Left lobe of liver (tissue), 2 donors: ENCODE measurements at places on chromosomes 12 and 14. TPM values are rescaled to one million over a fixed set of nuclear protein-coding genes. Genes with fewer than 3 reads are reported as not detected.

GRCh38 chr14:33475623-33476022 lies 475.3 kb downstream of the EGLN3 start:
- DNase-seq: no peak

DNA sequence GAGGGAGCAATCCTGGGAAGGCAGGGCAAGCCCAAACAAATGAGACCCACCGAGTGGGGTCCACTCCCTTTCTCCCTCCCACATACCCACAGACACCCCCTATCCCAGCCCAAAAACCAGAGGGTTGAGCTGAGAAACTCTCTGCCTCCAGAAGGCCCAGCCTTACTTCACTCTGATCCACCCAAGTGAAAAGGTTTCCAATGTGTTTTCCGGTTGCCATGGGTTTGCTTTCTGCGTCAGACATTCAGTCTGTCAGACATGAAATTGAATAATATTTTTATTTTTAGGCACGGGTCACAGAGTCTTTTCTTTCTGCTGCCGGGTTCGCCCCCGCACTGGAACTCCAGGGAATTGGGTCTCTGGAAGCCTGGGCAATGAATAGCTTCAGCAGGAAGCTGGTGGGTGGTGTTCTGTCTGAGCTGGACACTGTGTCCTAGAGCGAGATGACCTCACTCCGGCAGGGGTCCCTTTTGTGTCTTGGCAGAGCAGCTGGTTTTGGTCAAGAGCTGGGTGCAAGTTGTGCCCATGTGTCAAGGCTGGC lies 69.8 kb upstream of the CLMN start:
- no peak for DNase-seq

DNA sequence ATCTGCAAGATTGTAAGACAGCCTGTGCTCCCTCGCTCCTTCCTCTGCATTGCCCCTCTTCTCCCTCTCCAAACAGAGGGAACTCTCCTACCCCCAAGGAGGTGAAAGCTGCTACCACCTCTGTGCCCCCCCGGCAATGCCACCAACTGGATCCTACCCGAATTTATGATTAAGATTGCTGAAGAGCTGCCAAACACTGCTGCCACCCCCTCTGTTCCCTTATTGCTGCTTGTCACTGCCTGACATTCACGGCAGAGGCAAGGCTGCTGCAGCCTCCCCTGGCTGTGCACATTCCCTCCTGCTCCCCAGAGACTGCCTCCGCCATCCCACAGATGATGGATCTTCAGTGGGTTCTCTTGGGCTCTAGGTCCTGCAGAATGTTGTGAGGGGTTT lies 37.4 kb downstream of the DAD1 start:
- no peak for DNase-seq

- no peak for DNase-seq
These were observed 30.4 kb upstream of the CISTR start for GRCh38 chr12:53782093-53782703.

- no peak for DNase-seq
These were observed 39.8 kb downstream of the SAMD4A start for GRCh38 chr14:54606631-54607133.

GRCh38 chr14:77088645-77089044 lies 9.4 kb upstream of the CIPC start:
- no peak for DNase-seq

DNA sequence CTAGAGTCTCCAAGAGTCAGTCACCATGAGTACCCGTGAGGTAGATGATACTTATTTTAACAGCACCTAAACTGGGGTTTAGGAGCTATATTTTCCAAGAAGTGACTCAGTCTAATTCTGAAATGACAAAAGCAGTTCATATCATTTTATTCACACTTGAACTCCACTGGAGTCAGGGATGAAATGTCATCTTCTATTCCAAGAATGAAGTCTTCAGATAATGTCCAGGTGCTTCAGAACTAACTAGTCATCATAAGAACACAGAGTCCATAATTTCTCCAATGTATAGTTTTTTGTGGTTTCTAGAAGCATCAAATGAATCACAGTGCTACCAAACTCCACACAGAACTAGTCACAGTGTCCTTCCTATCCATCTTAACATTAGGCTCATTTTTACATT lies 13.3 kb downstream of the DNM1L start:
- no peak for DNase-seq

GRCh38 chr14:21211509-21211908 lies 55.6 kb upstream of the OR5AU1 start:
- no peak for DNase-seq

DNA sequence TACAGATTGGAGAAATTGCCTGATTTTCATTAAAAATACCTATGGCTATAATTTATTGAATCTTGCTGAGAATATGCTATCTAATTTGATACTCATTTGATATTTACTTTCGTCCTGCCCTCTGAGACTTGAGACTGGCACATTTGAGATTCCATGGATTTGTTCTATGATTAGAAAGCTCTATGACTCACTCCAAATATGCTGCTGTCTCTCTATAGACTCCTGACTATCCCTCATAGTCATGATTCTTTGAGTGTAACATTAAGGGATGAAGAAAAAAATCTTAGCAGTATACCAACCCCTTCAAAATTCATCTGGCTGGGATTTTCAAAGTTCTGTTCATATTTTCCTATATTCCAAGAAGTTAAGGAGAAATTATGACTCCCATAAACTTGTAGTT lies 191.9 kb downstream of the LRIG3 start:
- DNase-seq: no peak

- no peak for DNase-seq
These were observed 83.0 kb upstream of the CCDC196 start for GRCh38 chr14:66403183-66403582.

DNA sequence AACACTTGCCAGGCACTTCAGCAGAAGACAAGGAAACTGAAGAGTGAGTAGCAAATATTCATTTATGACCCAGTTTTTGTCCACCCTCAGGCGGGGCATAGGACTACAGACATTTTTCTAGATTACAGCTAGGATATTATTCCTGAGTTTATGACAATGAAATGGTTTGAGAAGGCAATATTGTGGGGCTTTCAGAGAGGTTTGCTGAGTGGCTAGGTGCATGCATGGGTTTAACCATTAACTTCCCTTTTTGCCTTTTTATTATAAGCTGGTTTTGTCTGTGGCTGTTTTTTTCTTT lies 104.0 kb upstream of the BCAT1 start:
- no peak for DNase-seq

DNA sequence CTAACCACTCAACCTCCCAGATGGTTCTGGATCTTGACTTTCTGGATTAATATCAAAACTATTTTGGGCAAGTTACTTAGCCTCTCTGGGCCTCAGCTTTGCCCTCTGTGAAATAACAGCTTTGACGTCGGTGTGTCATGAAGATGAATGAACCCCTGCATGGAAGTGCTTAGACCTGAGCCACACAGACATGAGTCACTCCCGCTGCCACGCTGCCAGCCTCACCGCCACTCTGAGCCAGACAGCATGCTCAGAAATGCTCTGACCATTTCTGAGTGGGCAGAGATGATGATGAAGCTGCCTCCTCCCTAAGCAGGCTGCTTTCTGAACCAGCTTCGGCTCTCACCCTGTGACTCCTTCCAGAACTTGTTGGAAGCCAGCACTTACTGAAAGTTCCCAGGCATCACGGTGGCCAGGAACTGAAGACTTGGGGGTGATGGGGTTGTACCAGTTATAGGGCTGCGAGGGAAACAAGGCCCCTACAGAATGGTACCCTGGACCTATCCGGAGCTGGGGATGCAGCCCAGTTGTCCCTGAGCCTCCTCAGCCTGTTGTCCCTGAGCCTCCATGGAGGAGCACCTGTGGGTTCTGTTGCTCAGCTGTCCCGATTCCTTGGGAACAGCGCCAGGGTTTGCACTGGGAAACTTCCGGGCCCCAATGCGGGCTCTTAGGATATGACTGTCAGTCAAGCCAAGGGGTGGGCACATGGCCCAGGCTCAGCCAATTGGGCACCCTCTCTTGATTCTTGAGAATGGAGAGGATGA lies 2.0 kb upstream of the CCDC197 start:
- DNase-seq: no peak

DNA sequence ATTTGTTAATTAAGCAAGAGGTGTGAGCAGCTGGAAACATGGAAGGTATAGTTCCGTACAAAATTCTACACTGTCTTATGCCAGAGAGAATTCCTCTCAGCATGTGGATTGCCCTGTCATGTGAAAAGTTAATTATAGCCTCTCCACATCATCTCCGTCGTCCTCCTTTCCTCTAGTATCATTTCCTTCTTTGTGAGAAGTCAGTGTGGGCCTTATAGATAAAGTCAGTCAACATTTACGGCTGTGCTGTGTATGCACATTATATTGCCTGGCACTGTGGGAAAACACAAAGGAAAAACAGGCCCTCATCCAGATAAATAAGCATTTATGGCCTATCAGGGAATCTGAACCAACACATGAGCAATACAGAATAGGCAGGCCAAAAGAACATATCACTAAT lies 236.6 kb downstream of the SEC23A start:
- DNase-seq: no peak

DNA sequence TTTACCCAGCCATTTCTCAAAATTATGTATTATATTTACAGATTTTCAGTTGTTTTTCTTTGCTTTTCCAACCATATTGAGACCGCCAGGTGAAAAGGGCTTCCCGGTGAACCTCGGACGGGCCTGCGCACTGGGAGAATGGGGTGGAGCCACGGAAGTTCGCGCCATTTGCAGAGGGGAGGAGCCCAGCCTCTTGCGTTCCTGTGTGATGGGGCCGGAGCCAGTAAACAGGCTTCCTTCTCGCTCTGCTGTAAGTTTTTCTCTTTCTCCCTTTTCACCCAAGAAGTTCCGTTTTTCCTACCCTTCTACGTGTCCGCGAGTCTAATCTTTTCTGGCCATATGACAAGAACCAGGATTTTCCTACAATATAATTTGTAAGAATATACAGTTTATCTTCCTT lies 1108.8 kb upstream of the SEL1L start:
- no peak for DNase-seq

- no peak for DNase-seq
These were observed 45.4 kb downstream of the RPH3A start for GRCh38 chr12:112836736-112837628.

- no peak for DNase-seq
These were observed 207.0 kb upstream of the CAND1 start for GRCh38 chr12:67062193-67062592.

DNA sequence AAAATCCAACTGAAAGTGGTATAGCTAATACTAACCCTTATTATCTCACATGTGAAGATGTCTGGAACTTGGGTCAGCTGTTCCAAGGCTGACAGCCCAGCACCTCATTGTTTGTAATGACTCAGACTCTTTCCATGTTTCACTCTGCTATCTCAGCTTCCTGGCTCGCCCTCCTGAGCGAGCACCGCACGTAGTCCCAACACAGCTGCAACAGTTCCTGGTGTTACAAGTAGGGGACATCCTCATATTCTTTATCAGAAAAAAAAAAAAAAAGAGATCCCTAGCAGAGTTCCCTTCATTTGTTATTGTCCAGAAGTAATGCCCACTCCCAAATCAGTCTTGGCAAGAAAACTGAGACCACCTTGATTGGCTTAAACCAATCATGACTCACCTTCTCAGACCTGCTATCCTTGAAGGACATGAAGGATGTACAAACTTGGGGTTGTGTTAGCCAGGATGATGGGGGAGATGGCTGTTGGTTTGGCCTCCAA lies 92.5 kb downstream of the ADCK1 start:
- no peak for DNase-seq

- DNase-seq: no peak
These were observed 49.7 kb downstream of the C14orf132 start for GRCh38 chr14:96088911-96089310.

DNA sequence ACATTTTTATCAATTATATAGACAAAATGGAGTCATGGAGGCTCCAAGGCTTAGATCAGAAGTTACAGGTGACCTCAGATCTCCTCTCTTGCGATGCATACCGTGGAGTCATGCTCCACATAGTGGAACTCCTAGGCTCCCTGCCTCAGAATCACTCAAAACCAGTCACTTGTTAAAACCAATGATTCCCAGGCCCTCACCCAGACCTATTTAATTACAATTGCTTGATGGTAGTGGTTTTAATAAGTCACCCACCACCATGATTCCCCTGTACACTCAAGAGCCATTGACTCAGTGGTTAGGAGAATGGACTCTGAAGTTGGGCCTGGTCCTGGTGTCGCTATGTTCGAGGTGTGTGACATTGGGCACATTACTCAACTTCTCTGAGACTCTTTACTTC lies 26.9 kb downstream of the IFNG-AS1 start:
- no peak for DNase-seq

DNA sequence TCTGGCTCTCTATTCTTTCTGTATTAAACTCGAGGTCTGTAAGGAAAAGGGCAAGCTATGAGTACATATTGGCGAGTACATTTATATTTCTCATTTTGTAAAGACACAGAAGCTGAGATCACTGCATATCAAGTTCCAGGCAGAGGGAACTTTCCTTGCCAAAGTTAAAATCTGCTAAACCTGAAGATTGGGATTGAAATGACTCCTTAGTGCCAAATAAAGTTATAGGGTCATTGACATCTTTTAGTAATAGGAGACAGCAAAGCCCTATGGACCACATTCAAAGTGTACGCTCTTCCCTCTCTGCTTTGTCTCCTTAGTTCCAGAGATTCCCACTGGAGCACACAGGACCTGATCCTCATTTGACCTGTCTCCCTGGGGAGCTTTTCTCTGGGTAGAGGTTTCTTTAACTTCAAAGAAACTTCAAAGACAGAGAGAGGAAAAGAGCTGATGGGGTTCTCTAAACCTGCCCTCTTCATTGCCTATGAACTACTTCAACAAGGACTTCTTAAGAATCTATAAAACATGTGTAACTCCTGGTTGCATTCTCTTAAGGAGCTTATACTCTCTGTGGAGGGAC lies 42.6 kb upstream of the PTPRR start:
- no peak for DNase-seq

GRCh38 chr12:115541891-115542421 lies 735.5 kb downstream of the MED13L start:
- DNase-seq: no peak

DNA sequence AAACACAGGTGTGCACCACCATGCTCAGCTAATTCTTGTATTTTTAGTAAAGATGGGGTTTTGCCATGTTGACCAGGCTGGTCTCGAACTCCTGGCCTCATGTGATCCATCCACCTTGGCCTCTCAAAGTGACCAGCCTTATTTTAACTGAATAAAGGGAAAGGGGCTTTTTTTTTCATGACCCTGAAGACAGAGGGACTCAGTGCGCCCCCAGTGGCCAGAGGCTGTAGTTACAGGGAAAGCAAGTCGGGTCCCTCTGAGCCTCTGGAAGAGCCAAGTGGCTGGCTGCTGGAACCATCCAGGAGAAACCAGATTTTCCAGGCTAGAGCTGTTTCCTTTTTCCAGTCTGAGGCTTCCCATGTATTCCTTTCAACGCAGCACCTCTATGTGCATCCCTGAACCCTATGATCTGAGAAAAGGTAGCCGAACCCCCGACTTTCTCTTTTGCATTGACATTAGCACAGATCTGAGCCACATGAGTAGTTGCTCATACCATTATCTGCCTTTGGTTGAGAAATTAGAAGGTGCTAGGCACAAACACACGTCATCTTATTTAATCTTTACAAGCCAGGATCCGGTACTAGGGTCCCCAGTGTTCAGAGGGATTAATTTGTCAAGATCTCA lies 342.7 kb downstream of the CACNA1C start:
- DNase-seq: no peak

CAPZA3 gene
- 0.33 TPM for total RNA-seq

DHRS2 gene
- 6.2 TPM for total RNA-seq

LRRC43 gene
- 0.35 TPM for total RNA-seq

PROX2 gene
- not detected for total RNA-seq
